ENCODE measurements at places on chromosomes 5 and 9.

DNA sequence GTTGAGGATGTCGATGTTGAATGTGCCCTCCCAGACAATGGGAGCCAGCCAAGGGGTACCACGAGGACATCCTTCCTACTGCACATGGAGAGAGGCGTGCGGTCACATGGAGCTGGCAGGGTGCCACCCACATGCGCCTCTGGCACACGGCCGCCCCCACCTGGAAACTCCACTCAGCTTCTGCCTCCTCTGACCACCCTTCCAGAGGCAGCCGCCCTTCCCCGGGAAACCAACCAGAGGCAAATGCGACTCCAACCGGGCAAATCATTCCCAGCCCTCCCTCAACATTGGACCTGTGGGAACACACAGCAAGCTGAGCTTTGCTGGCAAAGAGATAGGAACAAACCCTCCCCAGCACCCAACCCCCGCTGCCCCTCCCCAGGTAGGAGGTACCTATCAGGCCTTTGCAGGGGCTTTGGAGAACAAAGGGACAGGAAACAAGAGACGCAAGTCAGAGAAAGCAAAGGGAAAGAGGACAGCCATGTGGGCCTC lies 17.5 kb downstream of the ABO start:
- peak; percentile 49 for DNase-seq

DNA sequence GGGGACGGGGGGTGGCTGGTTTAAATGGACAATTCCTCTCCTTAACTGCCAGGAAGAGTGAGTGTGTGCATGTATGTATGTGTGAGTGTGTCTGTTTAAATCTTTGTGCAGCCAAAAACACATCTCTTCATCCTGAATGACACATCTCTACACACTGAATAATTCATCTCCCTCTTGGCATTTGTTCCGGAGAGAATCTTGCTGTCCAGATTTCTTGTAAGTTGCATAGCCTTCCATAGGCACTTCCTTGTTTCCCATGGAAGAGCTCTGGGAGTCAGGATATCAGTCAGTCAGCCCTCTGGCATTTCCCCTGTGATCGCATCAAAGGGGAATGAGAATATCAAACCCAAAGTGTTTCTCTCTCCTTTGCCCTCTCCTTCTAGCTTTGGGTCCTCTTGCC lies 74.7 kb downstream of the WWC1 start:
- no peak for DNase-seq

- DNase-seq, result no peak
These were observed 3.9 kb downstream of the GABRA1 start for GRCh38 chr5:161851691-161852299.

GRCh38 chr9:5842929-5843793 lies 10.2 kb upstream of the ERMP1 start:
- no peak for DNase-seq

DNA sequence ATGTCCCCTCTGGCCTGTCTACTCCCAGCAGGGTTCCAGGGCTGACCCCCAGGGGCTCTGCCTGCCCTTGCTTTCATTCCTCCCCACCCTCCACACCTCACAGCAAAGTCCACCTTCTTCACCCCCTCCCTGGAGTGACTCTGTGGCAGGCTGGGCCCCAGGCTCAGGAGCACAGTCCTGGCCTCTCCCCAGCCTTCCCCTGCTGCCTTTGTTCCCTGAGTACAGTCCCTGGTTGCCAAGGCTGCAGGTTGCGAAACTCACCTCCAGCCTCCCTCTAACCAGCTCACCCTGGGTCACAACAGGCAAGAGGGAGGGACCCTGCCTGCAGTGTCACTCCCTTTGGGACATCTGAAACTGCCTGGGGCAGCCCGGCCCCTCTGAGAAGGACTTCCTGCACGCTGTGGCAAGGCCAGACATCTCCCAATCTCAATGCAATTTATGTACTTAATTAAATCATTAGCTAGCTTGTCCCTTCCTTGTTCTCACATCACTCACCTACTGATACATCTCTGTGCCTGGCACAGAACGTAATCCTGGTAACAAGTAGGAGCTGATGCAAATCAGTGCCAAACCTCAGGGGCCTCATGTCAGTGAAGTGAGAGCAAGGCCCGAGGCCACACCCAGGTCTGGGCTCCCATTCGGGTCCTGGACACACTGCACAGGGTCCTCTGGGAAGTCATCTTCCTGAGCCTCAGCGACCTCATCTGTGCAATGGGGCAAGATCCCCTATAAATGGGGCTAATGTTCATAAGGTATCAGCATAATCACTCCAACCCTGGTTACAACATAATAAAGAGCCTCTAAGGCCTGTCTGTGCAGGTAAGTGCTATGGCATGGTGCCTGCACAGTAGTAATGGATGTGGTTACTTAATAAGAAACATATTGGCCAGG lies 27.3 kb upstream of the TRIM14 start:
- peak; percentile 94 for DNase-seq

- DNase-seq, result no peak
These were observed 81.0 kb upstream of the SLC25A51 start for GRCh38 chr9:37984672-37985611.

DNA sequence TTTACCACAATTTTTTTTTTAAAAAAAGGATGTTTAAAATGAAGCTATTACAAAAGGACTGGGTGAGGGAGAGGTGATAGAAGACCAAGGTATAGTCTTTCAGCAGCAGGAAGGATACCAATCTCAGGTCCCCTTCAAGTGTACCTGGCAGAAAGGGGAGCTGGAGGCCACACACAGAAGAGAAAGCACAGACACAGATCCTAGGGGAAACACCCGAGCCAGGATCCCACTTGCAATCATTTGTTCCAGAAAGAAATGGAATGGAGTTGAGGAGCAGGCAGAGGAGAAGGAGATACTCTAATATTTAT lies 5.6 kb downstream of the GNPDA1 start:
- no peak for DNase-seq
